ENCODE measurements at places on chromosomes 16 and 17.

DNA sequence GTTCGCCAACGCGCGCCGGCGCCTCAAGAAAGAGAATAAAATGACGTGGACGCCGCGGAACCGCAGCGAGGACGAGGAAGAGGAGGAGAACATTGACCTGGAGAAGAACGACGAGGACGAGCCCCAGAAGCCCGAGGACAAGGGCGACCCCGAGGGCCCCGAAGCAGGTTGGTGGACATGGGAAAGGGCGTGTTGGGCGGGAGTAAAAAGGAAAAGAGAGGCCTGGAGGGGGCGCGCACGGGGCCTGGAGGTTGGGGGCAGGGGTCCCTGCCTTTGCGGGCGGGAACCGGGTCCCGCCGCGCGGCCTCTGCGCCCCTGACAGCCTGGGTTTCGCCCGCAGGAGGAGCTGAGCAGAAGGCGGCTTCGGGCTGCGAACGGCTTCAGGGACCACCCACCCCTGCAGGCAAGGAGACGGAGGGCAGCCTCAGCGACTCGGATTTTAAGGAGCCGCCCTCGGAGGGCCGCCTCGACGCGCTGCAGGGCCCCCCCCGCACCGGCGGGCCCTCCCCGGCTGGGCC, 2.1 kb downstream of the IRX5 start:
- no peak for DNase-seq

- DNase-seq: no peak
Observed at GRCh38 chr16:54373534-54374520, 87.2 kb upstream of the IRX3 start.

DNA sequence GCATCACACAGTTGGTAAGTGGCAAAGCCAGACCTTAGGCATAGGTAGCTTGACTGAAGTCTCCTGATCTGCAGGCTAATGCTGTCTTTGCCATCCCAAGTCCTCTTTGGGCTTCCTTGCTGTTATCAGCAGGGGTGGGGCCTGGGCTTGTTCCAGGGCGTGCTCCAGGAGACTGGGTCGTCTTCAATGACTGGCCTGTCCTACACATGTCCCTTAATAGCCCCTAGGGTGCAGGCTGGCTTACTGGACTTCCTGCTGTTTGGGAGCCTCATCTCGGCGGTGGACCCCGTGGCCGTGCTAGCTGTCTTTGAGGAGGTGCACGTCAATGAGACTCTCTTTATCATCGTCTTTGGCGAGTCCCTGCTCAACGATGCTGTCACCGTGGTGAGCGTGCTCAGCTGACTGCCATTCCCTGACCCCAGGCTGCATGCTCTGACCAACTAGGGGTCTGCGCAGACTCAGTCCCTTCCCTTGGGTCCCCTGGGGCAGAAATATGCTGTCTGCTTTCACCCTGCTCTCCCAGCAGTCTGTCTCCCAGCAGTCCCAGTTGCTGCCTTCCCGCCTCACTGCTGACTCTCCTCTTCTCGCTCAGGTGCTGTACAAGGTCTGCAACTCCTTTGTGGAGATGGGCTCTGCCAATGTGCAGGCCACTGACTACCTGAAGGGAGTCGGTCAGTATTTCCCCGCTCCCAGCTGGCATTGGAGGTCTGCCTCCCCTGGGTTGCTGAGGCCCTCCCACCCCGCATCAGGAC, 6.2 kb downstream of the SLC9A5 start:
- DNase-seq: no peak

DNA sequence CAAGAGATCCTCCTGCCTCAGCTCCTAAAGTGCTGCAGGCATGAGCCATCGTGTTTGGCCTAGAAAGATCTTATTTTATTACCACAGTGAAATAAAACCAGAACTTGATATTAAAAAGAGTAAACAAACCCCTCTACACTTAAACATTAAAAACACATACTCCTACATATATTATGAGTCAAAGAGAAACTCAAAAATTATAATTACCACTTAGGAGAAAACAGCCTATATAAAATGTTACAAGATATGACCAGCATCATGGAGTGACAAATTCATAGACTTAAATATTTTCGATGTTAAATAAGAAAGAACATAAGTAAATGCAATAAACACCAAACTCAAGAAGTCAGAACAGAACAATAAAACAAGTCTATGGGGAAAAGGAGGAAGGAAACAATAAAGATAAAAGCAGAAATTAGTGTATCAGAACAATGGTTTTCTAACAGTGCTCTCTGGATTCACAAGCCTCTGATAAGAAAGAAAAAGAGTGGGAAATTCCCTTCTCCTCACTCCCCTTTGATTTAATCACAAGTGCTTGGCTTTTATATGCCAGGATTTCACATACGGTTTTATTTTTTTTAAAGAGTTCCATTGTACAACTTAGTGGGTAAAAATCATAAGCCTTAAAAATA, 23.0 kb downstream of the SKAP1 start:
- no peak for DNase-seq

- DNase-seq: peak; percentile 36
Observed at GRCh38 chr16:4273858-4274311, 1.1 kb upstream of the TFAP4 start.

- no peak for DNase-seq
Observed at GRCh38 chr16:66289051-66289680, 77.3 kb upstream of the CDH5 start.

- no peak for DNase-seq
Observed at GRCh38 chr17:57363998-57364643, 107.8 kb downstream of the MSI2 start.

DNA sequence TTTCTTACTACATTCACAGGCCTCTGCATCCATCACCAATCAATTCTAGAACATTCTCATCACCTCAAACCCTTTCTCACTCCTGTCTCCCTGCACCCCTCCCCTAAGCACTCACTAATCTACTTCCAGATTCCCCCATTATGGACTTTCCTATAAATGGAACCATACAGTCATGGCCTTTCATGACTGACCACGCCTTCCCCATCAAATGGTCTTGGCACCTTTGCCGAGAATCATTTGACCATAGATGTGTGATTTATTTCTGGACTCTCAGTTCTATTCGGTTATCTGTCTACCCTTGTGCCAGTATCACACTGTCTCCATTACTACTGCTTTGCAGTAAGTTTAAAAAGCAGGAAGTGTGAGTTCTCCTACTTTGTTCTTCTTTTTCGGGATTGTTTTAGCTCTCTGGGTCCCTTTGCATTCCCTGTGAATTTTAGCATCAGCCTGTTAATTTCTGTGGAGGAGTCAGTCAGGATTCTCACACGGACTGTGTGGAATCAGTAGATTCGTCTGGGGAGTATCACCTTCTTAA, 27.5 kb downstream of the GTF3C1 start:
- DNase-seq: no peak

- no peak for DNase-seq
Observed at GRCh38 chr17:81043725-81044427, 8.9 kb downstream of the BAIAP2 start.

GRCh38 chr16:31453255-31454204, 5.8 kb upstream of the ARMC5 start:
- DNase-seq: no peak

Data from stimulated activated CD4-positive, alpha-beta T cell treated with anti-CD3 and anti-CD28 coated beads, Interleukin-1b, Interleukin-23, amount 100 ng/mL, for 4 hours (primary cell).